ACHN (cell line): ENCODE measurements at places on chromosomes 4 and X.

DNA sequence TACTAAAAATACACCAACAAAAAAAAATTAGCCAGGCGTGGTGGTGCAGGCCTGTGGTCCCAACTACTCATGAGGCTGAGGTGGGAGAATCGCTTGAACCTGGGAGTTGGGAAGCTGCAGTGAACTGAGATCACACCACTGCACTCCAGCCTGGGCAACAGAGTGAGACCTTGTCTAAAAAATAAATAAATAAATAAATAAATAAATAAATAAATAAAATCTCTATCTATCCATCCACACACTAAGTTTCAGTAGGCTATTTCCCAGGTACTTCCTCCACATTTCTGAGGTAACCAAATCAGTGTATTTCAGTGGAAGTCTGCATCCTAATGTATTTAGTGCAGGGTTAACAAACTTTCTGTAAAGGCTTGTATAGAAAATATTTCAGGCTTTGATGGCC is 10.9 kb downstream of the ABRAXAS1 start:
- no peak for DNase-seq

DNA sequence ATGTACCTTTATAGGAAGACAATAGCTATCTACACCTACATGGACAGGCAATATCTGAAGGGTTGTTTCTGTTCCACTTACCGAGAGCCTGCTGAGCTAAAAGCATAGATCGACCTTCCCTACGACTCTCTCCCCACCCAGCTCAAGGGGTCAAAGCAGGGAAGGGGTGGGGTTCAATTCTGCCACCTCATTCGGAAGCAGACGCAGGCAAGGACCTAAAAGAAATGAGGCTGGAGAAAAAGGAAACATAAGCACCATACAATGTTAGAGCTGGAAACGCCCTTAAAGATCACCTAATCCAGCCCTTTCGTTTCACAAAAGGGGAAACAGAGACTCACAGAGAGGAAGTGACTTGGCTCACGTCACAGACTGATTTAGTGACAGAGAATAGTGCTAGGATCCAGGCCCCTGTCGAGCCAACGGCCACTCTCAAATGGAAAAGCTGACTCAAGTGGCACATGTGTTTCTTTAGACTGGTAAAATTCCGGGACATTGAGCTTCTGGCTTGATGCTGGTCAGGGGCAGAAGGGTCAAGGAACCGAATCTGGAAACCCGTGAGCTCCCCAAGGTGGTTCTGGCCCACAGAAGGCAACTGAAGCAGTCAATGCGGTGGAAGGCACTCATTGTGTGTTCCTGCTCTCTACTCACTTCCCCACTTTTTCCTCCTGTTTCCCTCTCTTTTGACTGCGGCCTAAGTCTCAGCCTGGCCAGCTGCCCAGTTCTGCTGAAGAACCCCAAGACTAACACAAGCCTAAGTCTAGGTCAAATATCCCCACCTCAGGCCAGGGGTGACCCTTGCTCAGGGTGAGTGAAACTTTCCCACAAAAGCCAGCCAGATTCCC is 7.5 kb downstream of the SEPTIN6 start:
- no peak for DNase-seq

DNA sequence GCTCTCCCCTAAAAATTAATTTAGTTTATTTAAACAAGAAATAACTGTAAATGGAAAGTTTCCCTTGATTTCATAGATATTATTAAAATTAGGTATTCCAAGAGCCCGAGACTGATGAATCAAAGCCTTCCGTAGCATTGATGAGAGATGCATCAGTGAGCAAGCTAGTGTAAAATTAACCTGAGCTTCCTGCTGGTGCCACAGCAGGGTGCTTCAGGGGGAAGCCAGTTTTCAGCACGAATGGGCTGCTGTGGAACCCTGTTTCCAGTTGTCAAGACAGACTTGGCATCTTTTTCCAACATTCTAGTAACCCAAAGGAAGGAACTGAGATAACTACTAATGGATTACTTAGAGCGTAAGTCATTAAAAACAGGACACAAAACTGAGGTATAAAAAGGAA is 221.7 kb downstream of the RBMX2 start:
- DNase-seq: peak; percentile 60

DNA sequence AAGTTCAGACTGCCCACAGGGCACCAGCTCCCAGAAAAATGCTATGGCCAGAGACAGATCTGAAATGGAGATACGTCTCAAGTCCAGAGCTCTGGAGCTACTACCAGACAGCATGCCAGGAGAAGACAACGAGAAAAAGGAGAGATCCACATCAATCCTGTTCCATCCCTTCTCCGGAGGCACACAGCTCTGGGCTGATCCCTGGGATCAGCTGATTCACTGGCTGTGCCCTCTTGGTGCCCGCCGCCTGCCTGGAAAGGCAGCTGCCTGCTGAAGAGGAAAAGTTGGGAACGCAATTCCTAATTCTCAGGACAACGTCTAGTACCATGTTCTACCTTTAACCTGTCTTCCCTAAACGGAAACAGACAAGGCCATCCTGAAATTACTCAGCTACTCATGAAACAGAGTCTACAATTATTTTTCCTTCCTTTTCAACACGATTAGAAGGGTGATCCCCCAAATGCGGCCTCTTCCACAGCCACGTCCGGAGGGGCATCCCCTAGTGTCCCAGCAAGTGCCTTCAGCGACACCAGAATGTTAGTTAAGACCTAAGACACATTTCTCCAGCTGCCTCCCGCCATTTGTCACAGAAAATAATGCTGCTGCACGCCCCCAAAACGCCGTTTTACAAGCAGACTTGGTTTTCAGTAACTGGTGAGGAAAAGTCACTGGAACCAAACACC is 2.4 kb downstream of the ZFYVE28 start:
- no peak for DNase-seq
